ENCODE measurements at places on chromosomes 4 and X.

- H3K36me3 ChIP-seq = no peaks in the 10 kb centered on the region
- no peak overlapping the region for H3K4me3 ChIP-seq
- no peaks in the 10 kb centered on the region for H3K27me3 ChIP-seq
- no peak for DNase-seq
- H3K27ac ChIP-seq = no peak overlapping the region
These were observed 105.5 kb downstream of the PACRGL start for GRCh38 chr4:20805716-20806115.

DNA sequence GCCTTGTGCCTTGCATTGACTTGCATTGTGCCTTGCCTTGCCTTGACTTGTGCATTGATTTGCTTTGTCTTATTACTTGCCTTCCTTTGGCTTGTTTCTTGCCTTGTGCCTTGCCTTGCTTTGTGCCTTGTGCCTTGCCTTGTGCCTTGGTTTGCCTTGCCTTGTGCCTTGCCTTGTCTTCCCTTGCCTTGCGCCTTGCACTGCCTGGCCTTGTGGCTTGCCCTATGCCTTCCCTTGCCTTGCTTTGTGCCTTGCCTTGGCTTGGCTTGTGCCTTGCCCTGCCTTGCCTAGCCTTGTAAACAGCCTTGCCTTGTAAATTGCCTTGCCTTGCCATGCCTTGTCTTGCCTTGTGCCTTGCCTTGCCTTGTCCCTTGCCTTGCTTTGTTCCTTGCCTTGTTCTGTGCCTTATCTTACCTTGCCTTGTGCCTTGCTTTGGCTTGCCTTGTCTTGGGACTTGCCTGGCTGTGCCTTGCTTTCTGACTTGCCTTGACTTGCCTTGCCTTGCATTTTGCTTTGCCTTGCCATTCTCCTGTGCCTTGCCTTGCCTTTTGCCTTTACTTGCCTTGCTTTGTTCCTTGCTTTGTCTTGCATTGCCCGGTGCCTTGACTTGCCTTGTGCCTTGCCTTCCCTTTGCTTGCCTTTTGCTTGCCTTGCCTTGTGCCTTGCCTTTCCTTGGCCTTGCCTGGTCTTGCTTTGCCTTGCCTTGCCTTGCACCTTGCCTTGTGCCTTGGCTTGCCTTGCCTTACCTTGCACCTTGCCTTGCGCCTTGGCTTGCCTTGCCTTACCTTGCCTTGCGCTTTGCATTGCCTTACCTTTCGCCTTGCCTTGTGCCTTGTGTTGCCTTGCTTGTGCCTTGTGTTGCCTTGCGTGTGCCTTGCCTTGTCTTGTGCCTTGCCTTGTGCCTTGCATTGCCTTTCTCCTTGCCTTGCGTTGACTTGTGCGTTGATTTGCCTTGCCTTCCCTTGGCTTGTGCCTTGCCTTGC lies 97.5 kb downstream of the TAB3 start:
- H3K36me3 ChIP-seq = no peaks in the 10 kb centered on the region
- no peak overlapping the region for H3K27ac ChIP-seq
- H3K27me3 ChIP-seq = no peaks in the 10 kb centered on the region
- no peak for DNase-seq

- H3K4me1 ChIP-seq = no peaks in the 10 kb centered on the region
- no peaks in the 10 kb centered on the region for H3K36me3 ChIP-seq
- no peak for DNase-seq
- H3K27me3 ChIP-seq = no peaks in the 10 kb centered on the region
- H3K4me3 ChIP-seq = no peak overlapping the region
- no peak overlapping the region for H3K27ac ChIP-seq
These were observed 4.5 kb upstream of the C1QTNF7 start for GRCh38 chr4:15423285-15423711.

DNA sequence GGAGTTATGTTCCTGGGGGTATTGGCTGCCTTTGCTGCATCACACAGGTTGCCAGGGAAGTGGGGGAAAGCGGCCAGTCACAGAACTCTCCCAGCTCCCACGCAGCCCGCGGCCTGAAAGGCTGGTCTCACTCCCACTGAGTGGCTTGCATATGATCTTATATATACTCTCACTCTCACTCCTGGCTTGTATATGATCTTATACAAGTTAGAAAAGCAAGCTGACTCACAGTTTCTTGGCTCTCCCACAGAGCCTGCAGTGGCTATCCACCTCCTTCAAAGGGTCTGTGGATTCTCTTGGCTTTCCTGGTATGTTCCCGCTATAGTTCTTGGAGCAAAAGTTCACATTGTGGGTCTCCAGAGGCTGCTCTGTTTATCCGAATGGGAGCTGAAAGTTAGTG lies 833.5 kb upstream of the GALNTL6 start:
- DNase-seq = no peak
- H3K4me1 ChIP-seq = no peaks in the 10 kb centered on the region
- no peaks in the 10 kb centered on the region for H3K27me3 ChIP-seq
- H3K27ac ChIP-seq = no peak overlapping the region
- H3K36me3 ChIP-seq = no peaks in the 10 kb centered on the region
- H3K4me3 ChIP-seq = no peak overlapping the region

DNA sequence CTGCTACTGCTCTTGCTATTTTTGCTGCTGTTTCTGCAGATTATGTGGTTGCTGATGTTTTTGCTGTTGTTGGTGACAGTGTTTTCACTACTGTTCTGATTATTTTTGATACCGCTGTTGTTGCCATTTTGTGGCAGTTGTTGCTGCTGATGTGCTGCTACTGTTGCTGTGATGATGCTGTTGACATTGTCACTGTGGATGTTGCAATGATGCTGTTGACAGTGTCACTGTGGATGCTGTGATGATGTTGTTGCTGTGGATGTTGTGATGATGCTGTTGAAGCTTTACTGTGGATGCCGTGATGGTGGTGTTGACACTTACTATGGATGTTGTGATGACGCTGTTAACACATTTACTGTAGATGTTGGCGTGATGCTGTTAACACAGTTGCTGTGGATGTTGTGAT lies 180.3 kb downstream of the EVC2 start:
- H3K4me3 ChIP-seq = no peak overlapping the region
- H3K4me1 ChIP-seq = no peaks in the 10 kb centered on the region
- no peak overlapping the region for H3K27ac ChIP-seq
- no peaks in the 10 kb centered on the region for H3K27me3 ChIP-seq

DNA sequence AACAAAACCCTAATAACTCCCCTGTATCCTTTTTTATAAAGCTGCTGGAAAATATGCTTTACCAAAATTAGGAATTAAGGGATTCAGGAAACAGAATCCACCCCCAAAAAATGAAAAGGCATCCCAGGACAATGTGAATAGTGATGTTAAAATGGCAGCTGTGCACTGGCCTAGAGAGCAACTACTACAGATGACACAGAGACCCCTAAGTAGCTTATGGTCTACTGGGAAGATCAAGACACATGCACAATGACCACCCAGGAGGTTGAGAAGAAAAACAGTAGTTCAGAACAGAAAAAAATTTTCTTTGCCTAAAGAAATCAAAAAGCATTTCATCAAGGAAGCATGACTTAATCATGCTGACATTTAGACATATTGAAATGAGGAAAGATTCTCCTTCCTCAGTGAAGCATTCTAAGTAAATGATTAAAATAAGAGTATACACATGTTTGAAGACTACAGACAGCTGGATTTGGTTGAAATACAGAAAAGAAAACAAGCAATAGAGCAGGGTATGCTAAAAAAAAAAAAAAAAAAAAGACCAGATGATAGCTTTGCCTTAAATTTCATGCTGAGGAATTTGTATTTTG lies 117.3 kb downstream of the WDFY3 start:
- H3K36me3 ChIP-seq = no peaks in the 10 kb centered on the region
- H3K4me1 ChIP-seq = no peaks in the 10 kb centered on the region
- no peak overlapping the region for H3K27ac ChIP-seq
- no peak overlapping the region for H3K4me3 ChIP-seq

DNA sequence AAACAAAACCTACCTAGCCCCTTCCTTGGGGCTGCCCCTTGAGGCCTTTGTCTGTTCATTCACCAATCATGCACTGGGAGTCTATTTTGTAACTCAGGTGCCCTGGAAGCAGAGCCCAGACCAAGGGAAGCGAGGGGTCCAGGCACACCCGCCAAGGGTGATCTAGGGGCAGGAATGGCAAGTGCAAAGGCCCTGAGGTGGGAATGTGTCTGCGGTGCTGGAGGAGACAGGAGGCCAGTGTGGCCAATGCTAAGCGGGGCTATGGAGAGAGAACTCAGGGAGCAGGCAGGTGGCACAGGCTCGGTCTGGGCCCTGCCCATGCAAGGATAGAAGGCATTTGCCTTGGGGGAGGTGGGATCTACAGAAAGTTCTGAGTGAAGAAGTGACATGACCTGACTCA lies 3.5 kb upstream of the SH3BP2 start:
- H3K36me3 ChIP-seq = no peaks in the 10 kb centered on the region
- no peak overlapping the region for H3K27ac ChIP-seq
- peaks cover 45% of the 10 kb centered on the region for H3K4me1 ChIP-seq

DNA sequence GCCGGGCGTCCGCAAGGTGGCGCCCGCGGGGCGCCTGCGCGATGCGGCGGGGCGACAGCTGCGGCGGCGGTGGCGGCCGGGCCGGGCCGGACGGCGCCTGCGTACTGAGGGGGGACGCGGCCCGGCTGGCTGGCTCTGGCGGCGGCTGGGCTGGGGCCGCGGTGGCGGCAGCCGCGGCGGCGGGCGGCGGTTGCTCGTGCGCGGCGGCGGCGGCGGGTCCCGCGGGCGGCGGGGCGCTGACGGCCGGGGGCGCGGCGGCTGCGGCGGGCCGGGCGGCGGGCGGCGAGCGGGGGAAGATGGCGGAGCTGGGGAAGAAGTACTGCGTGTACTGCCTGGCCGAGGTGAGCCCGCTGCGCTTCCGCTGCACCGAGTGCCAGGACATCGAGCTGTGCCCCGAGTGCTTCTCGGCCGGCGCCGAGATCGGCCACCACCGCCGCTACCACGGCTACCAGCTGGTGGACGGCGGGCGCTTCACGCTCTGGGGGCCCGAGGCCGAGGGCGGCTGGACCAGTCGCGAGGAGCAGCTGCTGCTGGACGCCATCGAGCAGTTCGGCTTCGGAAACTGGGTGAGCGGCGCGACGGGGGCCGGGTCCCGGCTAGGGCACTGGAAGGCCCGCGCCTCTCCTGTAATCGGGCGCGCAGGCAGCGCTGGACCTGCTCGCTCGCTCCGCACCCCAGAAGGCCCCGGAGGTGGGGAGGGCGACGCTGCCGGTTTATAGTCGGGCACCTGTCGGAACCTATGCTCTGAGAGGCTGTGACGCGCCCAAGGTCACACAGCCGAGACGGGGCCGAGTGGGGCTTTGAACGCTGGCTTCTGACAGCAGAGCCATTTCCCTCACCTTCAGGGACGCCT lies at the start of gene TADA2B:
TADA2B (plus strand) TSS at position 89 of the 853 bp plus-strand sequence; CDS start at position 297, 208 bp downstream.
- H3K36me3 ChIP-seq = no peaks in the 10 kb centered on the region
- peaks cover 49% of the 10 kb centered on the region for H3K4me1 ChIP-seq
- peak; percentile 51 for DNase-seq
- H3K27me3 ChIP-seq = no peaks in the 10 kb centered on the region
- H3K27ac ChIP-seq = peak within 1 kb of the TSS; percentile 75

- H3K27ac ChIP-seq = no peak overlapping the region
- no peak overlapping the region for H3K4me3 ChIP-seq
- H3K27me3 ChIP-seq = no peaks in the 10 kb centered on the region
- DNase-seq = no peak
These were observed 1033.0 kb upstream of the INTU start for GRCh38 chr4:126599746-126600145.

DNA sequence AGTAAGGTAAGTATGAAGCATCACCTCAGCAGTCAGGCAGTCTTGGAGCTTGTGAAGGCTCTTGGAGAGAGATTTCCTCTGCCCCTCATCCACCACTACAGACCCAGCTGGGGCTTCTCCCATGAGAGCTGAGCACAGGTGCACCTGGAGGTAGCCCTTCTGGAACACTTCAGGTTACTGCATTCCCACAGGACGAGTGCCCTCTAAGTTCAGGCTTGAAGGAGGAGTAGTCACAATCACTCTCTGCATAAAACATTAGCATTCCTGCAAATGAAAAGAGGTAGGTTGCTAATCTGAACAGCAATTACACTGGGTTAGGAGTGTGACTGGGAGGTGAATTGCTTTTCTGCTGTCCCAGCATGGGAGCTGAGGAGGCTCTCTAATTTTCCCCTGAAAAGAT lies 308.8 kb downstream of the TEX13C start:
- no peaks in the 10 kb centered on the region for H3K27me3 ChIP-seq
- no peak overlapping the region for H3K27ac ChIP-seq
- DNase-seq = no peak

DNA sequence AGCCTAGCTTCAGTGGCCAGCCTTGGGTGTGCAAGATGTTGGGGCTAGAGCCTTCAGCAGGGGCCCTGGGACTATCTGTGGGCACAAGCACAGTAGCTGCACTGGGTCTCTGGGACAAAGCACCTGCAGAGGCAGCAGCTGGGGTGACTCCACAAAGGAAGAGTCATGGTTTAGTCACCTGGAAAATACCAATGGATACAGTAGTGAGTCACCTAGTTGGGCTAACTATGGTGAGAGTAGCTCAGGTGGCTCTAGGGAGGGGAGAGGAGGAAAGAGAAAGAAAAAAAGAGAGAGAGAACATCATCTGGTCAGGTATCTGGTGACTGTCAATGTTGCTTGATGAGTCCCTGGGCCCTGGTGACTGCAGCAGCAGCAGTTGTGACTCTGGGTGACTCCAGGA lies 72.9 kb upstream of the SPIN4 start:
- peaks cover 5% of the 10 kb centered on the region for H3K36me3 ChIP-seq
- DNase-seq = no peak
- no peak overlapping the region for H3K27ac ChIP-seq

DNA sequence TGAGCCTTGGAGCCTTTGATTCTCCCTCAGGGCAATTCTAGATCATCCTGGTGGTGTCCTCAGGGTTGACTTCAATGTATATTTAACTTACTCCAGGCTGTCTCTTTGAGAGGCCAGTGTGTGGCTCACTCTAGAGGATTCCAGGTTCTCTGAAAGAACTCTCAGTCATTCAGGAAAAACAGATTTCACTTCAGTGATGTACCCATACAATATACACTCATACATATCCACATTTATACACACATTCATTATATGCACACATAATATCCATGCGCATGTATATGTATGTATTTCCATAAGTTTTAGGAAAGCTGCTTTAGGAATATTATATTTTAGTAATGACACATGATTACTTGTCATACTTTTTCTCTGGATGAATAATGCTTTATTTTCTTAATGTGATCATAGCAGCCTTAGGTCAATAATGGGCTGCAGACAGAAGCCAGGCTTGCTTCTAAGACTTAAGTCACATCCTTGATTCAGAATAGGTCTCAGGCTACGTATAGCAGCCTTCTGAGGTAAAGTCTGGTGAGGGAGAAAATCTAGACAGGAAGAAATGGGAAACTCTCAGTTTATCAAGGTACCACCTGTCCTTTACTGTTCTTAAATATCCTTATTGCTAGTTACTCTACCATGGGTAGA lies 397.0 kb downstream of the GPAT3 start:
- no peak for DNase-seq
- no peaks in the 10 kb centered on the region for H3K36me3 ChIP-seq
- no peak overlapping the region for H3K4me3 ChIP-seq
- H3K27me3 ChIP-seq = no peaks in the 10 kb centered on the region
- no peaks in the 10 kb centered on the region for H3K4me1 ChIP-seq
- no peak overlapping the region for H3K27ac ChIP-seq

All from CD4-positive, alpha-beta memory T cell (primary cell).